ENCODE measurements at places on chromosomes 12 and 14.

GRCh38 chr14:54169254-54169924 is 212.8 kb upstream of the BMP4 start:
- no peak for DNase-seq

- DNase-seq = peak; percentile 69
These were observed at the start of gene TMEM233 for GRCh38 chr12:119593578-119594398. Gene TMEM233, plus strand, starts transcription at chr12:119593774. Its CDS starts 75 bp downstream, at chr12:119593849.

- DNase-seq = no peak
These were observed 236.4 kb downstream of the VRK1 start for GRCh38 chr14:97033556-97034081.

- peak; percentile 93 for DNase-seq
These were observed at the start of gene GEMIN2 for GRCh38 chr14:39114073-39114838. Gene GEMIN2, plus strand, starts transcription at chr14:39114323. Its CDS starts 16 bp downstream, at chr14:39114339.
